ENCODE measurements at places on chromosomes 6 and 20. TPM values are rescaled to one million over a fixed set of nuclear protein-coding genes. Genes with fewer than 3 reads are reported as not detected.

The CCM2L gene
- 0.33 TPM for total RNA-seq

The SIM1 gene
- total RNA-seq, result not detected

The NPEPL1 gene
- total RNA-seq, result 36.0 TPM

The SNPH gene
- total RNA-seq, result 4.9 TPM

The DYNLT2 gene
- total RNA-seq, result 0.62 TPM

The LIN28B gene
- total RNA-seq, result 1.5 TPM

The POPDC3 gene
- total RNA-seq, result 26.4 TPM

The CALHM4 gene
- total RNA-seq, result not detected

The RSPH4A gene
- 0.16 TPM for total RNA-seq

The MAP1LC3A gene
- total RNA-seq, result 26.7 TPM

The NOTCH4 gene
- total RNA-seq, result 0.36 TPM

The GJA10 gene
- not detected for total RNA-seq

The TRPC4AP gene
- total RNA-seq, result 61.9 TPM

The SLC17A2 gene
- not detected for total RNA-seq

The ARMH2 gene
- not detected for total RNA-seq

The MRAP2 gene
- total RNA-seq, result 1.8 TPM

The TREM2 gene
- not detected for total RNA-seq

The TFAP2A gene
- 16.9 TPM for total RNA-seq

The DDX39B gene
- total RNA-seq, result 373 TPM

The PRPH2 gene
- total RNA-seq, result not detected

The TLDC2 gene
- total RNA-seq, result not detected

The ECT2L gene
- total RNA-seq, result not detected

All from A549 treated with CORT108297 at 1 μM for 4 hours (cell line).